ENCODE measurements at places on chromosomes 5 and 9.

DNA sequence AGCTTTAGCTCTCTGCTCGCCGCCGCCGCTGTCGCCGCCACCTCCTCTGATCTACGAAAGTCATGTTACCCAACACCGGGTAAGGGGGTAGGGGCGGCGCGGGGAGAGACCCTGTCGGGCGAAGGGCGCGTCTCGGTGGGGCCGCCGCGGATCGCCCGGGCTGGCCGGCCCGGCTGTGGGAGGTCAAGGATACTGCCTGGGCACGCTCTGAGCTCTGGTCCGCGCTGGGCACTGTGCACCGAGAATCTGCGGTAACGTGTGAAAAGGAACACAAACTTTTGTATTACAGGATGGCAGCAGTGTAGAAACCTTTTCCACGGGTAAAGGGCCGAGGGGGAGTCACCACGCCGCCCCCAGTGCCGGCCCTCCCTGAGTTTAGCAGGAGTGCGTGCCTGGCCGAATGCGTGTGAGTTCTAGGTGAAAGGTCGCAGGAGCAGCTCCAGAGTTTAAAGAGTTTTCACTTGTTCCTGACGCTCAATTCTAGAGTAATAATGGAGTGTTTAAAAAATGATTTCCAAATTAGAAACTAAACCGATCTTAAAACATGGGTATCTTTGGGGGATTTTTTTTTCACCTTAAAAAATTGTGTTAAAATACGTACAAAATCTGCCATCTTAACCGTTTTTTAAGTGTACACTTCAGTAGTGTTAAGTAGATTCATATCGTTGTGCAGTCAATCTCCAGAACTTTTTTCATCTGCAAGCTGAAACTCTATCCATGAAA is at the start of gene HSDL2:
TSS of gene HSDL2 (plus strand) at position 7 of the 723 bp plus-strand sequence. CDS start at position 63, 56 bp downstream.
- no peak for DNase-seq

DNA sequence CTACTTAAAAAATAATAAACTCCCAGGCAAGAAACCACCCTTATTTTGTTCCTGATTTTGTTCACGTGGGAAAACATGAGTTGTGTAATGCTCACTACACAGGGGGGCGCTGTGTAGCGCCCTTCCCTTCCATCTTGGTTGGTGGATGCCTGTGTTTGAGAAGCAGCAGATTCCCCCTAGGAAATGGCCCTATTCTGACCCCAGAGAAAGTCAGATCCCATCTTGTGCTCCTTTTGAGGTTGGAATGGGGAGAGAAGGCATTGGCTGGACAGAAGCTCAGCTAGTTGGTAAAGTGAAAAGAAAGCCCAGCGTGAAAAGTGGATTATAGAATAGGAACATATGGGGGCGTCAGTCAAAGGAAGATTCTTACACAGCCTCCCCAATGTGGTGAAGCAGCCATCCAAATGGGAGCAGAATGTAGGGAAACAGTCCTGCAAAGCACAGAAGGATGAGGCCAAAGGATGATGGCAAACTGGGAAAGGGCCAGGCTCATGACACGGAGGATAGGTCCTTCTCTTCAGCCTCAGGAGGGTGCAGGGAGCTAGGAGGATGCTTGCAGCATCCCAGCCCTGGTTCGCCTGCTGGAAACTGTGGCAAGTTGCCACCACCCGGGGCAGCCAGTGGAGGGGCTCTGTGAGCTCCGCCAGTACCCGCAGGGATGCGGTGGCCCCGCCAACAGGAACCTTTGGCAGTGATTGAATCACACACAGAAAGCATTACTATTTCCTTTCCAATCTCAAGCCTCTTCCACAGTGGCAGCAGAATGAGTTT is 314.2 kb upstream of the DAP start:
- DNase-seq: no peak

DNA sequence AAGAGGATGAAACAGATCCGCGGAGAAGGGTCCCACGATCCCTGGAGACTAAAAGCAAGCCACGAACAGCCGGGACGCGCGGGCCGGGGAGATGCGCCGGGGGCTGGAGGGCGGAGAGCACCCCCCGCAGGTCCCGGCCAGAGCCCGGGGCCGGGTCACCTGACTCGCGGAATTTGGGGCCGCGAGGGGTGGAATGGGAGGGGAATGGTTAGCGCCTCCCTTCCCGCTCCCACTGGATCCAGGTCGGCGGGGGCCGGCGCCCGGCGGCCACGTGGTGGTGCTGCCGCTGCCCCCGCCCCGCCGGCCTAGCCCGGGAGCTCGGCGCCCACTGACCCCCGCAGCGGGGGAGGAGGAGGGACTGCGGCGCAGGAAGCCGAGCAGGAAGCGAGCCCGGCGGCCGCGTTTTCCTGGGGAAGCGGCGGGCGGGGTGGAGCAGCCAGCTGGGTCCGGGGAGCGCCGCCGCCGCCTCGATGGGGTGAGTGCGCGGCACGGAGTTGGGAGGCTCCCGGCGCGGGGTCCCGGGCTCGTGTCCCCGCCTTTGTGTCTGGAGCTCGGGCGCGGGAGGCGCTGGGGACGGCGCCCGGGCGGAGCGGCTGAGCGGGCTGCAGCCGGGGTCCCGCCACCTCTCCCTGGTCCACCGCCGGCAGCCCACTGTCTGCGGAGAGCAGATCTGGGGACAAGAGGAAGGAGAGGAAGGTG is at the start of gene RAI14:
TSS of gene RAI14 (plus strand) at position 328 of the 699 bp plus-strand sequence. CDS start 30,592 bp downstream, outside the sequence.
- DNase-seq: no peak

DNA sequence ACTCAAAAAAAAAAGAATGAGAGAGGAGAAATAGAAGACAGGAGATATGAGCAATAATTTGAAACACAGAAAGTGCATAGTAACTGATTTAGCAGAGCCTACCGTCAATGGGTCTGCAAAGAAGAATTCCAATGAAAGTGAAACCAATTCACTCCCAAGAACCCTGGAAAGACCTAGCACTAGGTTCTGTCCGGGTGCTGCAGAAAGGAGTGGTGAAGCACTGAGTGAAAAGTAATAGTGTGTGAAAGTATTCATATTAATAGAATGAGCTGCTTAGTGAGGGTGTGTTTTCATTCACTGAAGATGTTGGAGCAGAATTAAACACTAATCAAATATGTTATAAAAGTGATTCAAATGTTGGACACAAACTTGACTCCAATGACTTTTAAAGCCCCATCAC is 51.3 kb upstream of the SLC30A5 start:
- no peak for DNase-seq

- no peak for DNase-seq
Observed at GRCh38 chr5:76083555-76084495, 642 bp downstream of the SV2C start.

GRCh38 chr5:124262470-124262869 is 484.0 kb downstream of the ZNF608 start:
- DNase-seq: no peak

- DNase-seq: no peak
Observed at GRCh38 chr5:40321514-40321913, 358.2 kb upstream of the PTGER4 start.

DNA sequence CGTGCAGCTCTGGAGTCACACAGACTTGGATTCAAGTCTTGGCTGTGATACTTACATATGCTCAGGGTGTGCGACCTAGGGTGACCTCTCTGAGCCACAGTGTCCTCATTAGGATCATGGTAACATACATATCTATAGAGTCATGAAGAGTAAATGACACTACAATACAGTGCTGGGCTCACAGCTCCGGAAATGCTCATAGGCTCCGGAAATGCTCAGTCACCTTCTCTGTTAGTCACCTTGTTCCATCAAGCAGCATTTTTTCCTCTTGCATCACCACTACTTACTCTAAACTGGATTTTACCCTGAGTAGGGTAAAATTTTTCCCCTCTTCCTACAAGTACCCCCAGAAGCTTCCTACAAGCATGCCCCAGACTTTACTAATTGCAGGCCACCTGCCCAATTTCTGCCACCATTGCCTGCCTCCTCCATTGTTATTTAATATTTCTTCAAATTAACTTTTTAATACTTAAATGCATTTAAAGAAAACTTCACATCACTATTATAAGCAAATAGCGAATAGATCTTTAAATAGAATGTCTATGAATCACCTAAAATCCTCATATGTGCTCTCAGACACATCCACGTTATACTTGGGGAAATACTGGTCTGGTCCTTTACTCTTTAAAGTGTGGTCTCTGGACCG is 147.6 kb upstream of the SPRY4 start:
- no peak for DNase-seq

DNA sequence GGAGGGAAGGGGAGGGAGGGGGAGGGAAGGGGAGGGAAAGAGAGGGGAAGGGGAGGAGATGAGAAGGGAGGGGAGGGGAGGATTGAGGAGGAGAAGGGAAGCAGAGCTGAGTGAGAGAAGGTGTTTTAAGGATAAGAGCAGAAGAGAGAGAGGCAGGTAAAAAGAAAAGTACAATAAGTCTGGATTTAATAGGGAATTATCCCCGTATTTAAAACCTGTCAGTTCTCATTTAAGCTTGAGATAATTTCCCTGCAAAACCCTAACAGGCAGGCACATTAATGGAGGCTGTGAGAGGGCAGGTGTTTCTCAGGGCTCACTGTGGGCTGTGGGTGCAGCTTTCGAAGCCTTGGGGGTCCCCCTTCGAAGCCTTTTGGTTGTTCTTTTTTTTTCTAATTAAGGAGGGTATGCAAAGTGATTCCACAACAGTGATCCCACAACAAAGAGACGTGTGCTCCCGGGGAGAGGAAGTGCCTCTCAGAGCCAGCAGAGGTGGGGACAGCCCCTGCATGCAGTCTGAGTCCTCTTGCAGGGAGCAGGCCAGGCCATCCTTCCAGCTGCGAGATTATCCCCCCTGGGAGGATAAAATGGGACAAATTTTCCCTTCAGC is 317.9 kb upstream of the IRX1 start:
- DNase-seq: no peak

- DNase-seq: no peak
Observed at GRCh38 chr9:91039835-91040140, 238.2 kb downstream of the SYK start.

- no peak for DNase-seq
Observed at GRCh38 chr9:70382709-70383605, 31.5 kb downstream of the KLF9 start.

- no peak for DNase-seq
Observed at GRCh38 chr9:92746567-92747458, 17.8 kb downstream of the BICD2 start.

GRCh38 chr5:130890610-130891009 is 274.4 kb downstream of the HINT1 start:
- DNase-seq: no peak

DNA sequence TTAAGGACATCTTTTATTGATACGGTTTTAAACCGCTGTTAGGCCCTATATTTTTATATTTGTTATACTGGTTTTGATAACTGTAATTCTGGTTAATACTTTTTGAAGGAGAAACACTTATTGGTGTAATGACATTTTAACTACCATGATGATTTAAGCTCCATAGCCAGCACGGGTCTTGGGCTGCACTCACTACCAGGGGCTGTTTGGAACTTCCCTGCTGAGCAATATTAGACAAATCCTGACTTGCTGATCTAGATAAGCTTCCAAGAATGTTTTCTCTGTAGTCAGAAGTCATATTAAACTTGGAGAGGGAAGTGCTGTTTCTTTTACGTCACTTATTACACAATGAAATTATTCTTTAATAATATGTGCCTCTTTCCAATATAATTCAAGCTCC is 540.0 kb upstream of the GRAMD2B start:
- DNase-seq: no peak

GRCh38 chr5:14595189-14595588 is 13.6 kb downstream of the OTULINL start:
- no peak for DNase-seq

GRCh38 chr9:76526026-76526425 is 67.0 kb downstream of the GCNT1 start:
- no peak for DNase-seq

- DNase-seq: no peak
Observed at GRCh38 chr5:154366353-154366752, 79.4 kb upstream of the SAP30L start.

DNA sequence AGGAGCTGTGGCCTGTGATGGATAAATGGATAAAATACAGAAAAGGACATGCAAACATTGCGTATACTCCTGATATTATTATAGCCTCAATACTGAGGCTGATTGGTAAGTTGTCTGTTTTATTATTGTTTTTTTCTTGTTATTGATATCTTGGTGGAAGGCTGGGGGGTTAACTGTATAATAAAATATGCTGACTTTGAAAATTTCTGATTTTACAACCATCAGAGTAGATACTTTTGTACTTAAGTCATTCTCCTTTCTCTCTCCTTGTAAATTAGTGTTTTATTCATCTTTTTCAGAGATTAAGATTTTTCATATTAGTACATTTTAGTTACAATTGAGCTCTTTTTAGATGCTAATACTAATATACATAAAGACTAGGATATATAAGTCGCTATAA is 53.5 kb downstream of the ICE1 start:
- no peak for DNase-seq

DNA sequence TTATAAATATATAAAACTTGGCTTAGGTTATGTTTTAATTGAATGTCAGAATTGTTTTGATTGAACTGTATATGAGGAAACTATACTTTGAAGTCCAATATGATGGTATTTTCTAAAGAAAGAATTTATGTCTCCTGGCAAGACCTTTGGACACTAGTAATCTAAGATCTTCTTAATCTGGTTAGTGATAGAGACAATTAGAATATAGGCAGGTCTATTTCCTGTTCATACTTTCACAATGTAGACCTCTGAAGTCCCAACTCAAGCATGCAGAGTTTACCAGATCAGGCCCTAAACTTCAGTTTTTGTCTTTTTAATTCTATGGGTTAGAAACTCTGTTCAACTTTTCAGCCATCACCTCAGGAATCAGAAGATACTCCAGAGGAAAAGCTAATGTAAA is 6.9 kb upstream of the TMEM161B start:
- no peak for DNase-seq

- no peak for DNase-seq
Observed at GRCh38 chr5:52150501-52150900, 637.2 kb upstream of the ITGA1 start.

DNA sequence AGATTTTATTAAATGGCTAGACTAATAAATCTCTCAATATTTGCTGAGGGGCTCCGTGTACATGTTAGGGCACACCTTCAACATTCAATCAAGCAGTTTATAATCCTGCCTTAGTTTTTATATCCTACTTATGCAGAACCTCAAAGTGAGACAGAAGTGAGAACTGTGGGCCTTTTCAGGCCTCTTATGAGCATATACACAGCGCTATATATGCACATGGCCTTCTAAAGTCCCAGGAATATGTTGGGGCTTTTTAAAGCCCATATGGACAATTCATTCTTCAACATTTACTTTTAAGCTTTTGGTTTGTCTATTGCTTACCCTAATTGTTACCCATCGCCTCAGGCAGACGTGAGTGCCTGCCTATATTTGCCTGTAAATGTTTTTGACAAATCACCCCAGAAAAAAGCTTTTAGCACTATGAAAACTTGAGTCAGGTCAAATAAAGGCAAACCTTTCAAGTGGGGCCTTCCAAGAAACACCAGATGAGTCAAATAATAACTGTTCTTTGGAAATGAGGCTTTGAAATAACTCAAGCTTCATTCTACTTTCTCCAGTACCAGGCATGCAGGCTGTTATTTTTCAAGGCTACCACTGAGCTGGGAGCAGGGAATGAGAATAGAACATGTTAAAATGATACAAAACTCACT is 58.2 kb downstream of the ESM1 start:
- no peak for DNase-seq

DNA sequence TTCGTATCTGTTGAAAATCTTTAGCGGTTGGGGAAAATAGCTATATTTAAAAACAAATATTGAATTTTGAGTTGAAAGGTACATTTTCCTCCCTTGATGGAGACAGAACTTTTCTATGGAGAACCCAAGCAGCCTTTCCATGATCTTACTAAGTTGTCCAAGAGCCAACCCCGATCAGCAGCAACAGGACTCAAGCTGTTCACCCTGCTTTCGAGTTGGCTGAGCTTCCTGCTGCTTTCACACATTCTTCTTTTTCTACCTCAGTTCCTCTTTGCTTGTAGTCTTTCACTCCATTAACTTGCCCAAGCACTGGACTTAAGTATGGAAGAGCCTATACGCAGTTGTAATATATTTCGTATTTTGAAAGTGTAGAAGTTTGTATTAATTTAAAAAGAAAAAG is 59.4 kb downstream of the IL6ST start:
- DNase-seq: no peak
